ENCODE measurements at places on chromosomes 11 and 22. TPM values are rescaled to one million over a fixed set of nuclear protein-coding genes. Genes with fewer than 3 reads are reported as not detected.
A peak's percentile ranks its signal among the peaks of the same experiment; 100 is the strongest.

GRCh38 chr11:33835143-33835878 lies 56.6 kb downstream of the LMO2 start:
- DNase-seq: peak; percentile 51

- no peak for DNase-seq
Measured at GRCh38 chr11:10450462-10451425, 4.3 kb upstream of the AMPD3 start.

DNA sequence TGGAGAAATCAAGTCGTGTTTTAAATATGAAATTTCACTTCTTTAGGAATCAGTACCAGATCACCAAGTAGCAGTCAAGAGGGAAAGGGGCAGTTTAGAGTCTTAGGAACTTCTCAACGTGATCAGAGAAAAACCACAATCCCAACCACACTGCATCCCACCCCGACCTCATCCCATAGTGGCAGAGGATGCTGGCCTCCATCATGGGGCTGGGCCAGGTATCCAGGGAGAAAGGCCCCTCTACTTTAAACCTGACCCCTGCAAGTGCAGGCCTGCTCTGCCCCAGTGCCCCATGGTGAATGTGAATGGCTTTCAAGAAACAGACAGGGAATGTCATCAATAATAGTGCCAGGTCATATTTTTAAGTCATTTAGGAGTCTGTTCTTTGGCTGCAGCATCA lies 12.1 kb downstream of the CHST1 start:
- DNase-seq: no peak

GRCh38 chr11:67117176-67117575 lies 1.9 kb upstream of the KDM2A start:
- DNase-seq: no peak

DNA sequence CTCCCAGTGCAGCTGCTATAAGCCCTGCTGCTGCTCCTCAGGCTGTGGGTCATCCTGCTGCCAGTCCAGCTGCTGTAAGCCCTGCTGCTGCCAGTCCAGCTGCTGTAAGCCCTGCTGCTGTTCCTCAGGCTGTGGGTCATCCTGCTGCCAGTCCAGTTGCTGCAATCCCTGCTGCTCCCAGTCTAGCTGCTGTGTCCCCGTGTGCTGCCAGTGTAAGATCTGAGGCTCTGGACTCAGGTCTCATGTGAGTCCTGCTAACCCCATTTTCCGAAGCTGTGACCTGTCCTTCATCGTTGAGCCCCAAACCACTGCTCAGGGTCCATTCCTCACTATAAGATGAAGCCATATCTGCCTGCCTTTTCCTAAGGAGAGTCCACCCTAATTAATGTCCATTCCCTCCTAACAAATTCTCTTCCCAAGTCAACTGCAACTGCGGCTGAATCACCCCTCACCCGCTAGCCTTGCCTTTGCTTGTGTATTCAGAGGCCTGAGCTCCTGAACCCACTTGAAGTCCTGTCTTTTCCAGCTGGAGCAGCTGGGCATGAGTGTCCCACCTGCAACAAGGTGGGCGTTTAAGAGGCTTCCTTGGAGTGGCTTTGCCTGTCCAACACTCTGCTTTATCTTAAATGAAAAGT lies 626 bp downstream of the KRTAP5-7 start:
- DNase-seq: no peak

DNA sequence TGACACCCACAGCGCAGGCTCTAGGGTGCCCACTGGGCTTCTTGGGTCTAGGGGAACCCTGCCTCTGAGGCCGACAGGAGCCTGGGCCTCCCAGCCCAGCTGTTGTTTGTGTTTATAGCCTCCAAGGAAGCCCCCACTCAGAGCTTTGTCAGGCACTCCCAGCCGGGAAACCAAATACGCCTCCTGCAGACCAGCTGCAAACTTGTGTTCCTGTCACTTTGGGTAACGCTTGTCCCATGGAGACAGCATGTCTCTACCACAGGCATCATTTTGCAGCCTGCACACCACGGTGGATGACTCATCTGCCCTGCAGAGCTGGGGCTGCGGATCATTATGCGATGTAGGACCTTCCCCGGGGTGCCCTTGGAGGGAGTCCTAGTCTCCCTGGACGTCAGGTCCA lies 40.6 kb upstream of the CRYBB3 start:
- DNase-seq: no peak

DNA sequence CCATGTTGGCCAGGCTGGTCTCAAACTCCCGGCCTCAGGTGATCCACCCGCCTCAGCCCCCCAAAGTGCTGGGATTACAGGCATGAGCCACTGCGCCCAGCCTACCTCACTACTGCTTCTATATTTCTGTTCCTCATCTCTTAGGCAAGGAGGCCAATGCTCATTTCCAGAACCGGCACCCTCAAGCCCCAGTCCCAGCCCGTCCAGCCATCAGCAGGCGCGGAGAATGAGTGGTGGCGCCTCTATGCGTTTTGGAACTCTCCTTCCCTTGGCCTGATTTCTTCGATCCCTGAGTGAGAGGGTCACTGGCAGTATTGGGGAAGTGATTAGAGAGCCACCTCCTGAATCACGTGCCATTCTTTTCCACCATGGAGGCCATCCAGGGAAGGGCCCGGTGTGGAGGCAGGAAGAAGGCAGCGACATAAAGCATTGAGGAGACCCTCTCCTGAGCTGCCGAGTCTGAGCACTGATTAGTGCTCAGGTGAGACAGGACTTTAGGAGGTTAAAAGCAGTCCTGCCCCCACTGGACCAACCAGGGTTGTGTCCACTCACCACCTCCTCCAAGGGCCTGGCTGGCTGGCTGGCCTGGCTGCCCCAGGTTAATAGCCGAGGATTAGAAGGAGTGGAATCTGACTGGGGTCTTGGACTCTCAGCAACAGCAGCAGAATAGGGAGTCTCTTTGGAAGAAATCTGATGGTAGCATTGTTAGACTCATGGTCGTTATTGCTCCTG lies 8.7 kb downstream of the GRIK4 start:
- DNase-seq: no peak

- peak; percentile 59 for DNase-seq
Measured at GRCh38 chr11:65182258-65183170, 786 bp downstream of the CAPN1 start.

DNA sequence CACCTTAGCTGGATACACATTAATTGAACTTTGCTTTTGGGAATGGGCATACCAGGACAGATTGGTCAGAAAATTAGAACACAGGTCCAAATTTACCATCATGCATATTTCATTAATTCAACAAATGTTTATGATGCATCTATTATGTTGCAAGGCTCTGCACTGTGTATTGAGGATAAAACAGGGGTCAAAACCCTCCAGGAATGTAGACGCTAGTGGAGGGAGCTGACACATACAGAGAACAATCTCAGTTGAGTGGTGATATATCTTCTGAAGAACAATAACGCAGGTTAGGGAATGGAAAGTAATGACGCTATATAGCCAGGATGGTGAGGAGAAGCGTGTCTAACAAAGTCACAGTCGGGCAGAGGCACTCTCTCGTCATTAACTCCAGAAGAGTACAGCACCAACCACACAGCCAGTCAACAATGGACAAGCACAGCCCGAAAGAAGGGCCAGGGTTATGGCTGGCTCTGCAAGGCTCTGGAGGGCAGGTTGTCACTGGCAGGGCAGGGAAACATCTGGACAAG lies 3.8 kb downstream of the FLI1 start:
- DNase-seq: no peak

- peak; percentile 80 for DNase-seq
Measured at GRCh38 chr11:67352546-67353316, 615 bp downstream of the POLD4 start.

DNA sequence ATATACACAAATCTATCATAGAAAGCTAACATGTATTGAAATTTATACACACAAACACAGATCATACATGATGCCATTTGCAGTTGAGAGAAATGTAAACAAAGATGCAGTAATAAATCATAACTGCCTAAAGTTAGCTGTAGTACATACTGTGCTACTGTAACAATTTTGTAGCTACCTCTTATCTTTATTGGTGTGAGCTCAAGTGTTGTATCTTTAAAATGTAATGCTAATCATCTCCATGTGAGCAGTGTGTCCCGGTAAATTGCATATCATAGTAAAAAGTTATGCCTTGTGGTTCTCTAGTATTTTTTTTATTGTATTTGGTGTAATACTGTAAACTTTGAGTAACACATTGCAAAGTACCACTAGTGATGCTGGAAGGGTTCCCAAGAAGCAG lies 16.8 kb upstream of the PITPNB start:
- no peak for DNase-seq

DNA sequence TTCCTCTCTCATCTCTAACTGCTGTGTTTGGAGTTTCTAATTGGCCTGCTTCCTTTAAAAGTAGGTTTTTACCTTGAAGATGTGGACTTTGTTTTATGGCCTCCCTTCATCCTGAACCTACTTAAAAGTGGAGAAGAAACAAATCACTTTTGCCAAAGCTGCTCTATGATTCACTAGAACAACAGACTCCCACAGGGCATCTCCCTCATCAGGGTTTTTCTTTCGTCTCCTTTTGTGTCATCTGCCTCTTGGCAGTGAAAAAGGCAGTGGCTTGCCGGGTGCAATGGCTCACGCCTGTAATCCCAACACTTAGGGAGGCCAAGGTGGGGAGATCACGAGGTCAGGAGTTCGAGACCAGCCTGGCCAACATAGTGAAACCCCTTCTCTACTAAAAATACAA lies 186.6 kb upstream of the MTNR1B start:
- no peak for DNase-seq

- DNase-seq: no peak
Measured at GRCh38 chr11:76241243-76242000, 35.1 kb upstream of the WNT11 start.

DNA sequence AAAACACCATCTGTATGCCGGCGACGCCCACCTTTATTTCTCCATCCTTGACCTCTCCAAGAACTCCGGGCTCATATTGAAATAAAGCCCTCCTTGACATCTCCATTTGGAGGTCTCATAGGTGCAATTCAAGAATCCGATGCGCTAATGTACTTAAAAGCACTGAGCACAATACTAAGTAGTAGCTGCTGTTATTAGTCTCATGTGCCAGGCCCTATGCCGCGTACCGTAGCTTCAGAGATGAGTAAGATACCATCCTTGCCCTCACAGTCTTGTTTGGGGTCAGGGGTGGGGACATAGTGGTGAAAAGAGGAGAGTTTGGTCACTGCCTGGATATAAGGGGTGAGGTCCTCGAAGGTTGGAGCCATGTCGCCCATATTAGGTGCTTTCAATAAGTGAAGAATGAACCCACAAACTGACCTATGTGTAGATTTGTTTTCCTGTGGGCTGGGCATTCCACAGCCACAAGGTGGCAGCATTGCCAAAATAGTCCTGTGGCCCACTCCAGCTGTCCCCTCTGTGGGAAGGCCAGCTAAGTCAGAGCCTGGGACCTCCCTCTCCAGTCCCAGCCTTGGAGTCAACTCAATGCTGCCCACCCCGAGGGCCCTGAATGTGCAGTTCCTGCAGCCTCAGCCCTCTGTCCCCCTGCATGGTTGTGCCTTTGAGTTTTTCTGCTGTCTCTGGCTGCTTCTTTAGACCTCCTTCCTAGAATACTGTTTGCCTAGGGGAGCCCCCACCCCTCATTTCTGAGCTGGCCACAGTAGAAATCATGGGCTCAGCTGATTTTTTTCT lies 6.5 kb downstream of the DCPS start:
- peak; percentile 64 for DNase-seq

GRCh38 chr11:128772814-128773213 lies 78.9 kb downstream of the FLI1 start:
- no peak for DNase-seq

DNA sequence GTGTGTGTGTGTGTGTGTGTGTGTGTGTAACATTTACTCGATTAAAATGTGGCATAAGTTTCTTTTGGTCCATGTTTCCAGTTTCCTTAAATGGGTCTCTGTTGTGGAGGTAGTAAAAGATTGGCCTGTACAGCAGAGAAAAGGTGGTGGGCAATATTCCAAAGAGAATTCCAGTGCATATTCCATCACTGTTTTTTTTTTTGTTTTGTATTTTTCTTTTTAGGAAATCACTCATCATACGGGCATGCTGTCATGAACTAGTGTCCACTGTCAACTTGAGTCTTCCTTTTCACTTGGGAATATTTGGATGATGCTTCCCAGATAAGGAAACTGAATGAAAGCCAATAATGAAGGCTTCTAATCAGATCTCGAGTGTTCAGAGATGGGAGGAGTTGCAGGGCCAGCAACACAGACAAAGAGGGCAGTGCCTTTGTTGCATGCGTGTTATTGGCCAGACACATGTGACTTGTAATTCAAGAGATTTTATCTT lies 95.2 kb upstream of the PDGFD start:
- no peak for DNase-seq

DNA sequence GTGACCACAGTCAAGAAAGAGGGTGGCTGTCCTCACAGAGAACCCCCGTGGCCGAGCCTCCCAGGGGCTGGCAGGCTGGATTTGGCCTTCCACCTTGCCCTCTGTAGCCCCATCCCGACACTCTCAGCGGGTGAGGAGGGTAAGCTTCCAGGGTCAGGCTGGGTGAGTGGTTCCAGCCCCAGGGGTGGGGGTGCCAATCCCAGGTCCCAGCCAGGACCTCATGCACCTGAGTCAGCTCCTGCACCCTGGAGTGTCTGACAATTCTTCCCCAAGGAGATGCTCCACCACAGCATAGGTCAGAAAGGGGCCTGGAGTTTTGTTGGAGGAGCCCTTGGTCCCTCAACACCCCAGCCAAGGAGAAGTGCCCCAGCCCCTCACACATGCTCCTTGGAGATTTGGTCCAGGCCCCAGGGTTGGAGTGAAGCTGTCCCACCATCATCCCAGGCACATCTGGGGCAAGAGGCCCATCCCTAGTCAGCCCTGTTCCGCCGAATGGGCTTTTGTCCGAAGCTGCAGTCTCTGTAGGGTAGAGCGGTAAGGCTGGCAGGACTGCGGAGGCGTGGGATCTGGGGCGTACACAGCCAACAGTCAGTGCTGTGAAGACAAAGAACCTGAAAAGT lies 8.4 kb downstream of the LINC01488 start:
- no peak for DNase-seq

GRCh38 chr11:84865257-84865656 lies 761.9 kb downstream of the DLG2 start:
- DNase-seq: no peak

GRCh38 chr11:79675081-79675480 lies 234.3 kb upstream of the TENM4 start:
- DNase-seq: no peak

DNA sequence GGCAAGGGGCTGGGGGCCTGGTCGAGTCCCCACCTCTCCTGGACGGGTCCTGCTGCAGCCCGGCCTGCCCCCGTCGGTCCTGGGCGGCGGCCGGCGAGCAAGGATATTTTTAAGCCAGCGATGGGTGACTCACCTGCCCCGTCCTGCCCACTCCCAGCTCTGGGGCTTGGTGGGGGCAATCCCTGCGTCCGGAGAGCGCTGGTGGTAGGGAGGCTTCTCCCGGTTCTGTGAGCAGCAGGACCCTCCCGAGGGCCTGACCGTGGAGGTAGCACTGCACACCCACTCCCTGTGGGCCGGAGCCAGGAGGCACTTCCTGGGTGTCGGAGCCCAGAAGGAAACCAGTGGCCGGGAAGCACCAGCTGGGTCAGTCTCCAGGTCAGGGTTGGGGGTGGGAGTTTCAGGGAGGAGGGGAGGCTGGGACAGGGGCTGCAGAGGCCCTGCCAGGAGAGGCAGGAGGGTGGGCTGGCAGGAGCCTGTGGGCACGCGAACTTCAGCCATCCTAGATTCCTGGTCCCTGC lies 467 bp downstream of the EPS8L2 start:
- no peak for DNase-seq

- no peak for DNase-seq
Measured at GRCh38 chr22:42492323-42492690, 27.3 kb downstream of the RRP7A start.

GRCh38 chr11:19193916-19194315 lies 7.9 kb downstream of the CSRP3 start:
- DNase-seq: no peak

MPEG1 gene
- total RNA-seq: 59.6 TPM

OTOG gene
- total RNA-seq: not detected

DKK3 gene
- not detected for total RNA-seq

CNIH2 gene
- 0.34 TPM for total RNA-seq

SSTR3 gene
- total RNA-seq: not detected

TALDO1 gene
- total RNA-seq: 127 TPM

FAM227A gene
- 3.7 TPM for total RNA-seq

SNX19 gene
- total RNA-seq: 23.2 TPM

Measured in Karpas-422 (cell line).